NCI-H1436 treated with DMSO at 0.1 percent for 48 hours (cell line): ENCODE measurements at places on chromosomes 5 and 9.

GRCh38 chr5:164868761-164869160 is 1363.3 kb downstream of the MAT2B start:
- no peak for DNase-seq

GRCh38 chr5:168202996-168203395 is 88.4 kb upstream of the WWC1 start:
- no peak for DNase-seq

GRCh38 chr9:126149661-126150060 is 177.0 kb upstream of the MVB12B start:
- DNase-seq, result no peak

- DNase-seq, result no peak
Observed at GRCh38 chr5:39716532-39717028, 291.8 kb upstream of the DAB2 start.

DNA sequence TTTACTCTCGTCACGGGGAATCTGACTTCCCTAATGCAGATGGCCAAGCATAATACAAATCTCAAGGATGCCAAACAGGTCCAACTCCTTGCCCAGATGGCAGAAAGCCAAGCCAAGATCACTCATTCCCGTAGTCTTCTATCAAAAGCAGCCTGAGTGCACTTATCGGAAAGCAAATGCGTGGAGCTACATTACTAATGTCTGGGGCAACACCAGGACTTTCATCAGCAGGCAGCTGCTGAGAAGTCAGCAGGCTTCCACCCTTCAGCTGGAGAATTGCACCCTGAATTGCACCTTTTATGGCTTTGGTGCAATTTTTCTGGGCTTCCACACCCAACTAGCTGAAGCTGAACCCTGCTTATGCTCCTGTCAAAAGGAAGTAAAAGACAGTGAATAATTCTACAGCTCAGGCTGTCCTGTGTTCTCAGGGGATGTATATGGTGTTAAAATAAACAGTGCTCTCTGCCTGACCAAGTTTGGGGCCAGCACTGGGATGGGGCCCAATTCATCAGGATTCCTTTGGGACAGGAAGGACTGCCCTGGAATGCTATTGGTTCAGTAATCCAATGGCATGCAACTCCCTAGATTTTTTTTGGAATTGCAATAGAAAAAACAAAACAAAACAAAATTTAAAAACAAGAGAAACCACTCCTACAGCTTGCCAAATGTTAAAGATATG is 92.6 kb downstream of the DPYSL3 start:
- no peak for DNase-seq

- no peak for DNase-seq
Observed at GRCh38 chr5:9351546-9351945, 194.3 kb downstream of the SEMA5A start.

- no peak for DNase-seq
Observed at GRCh38 chr5:133703935-133704334, 91.6 kb upstream of the FSTL4 start.
